ENCODE measurements at places on chromosomes 16 and 17. TPM values are rescaled to one million over a fixed set of nuclear protein-coding genes. Genes with fewer than 3 reads are reported as not detected.

- no peak for DNase-seq
Observed at GRCh38 chr17:18079543-18079942, 8.2 kb upstream of the DRG2 start.

DNA sequence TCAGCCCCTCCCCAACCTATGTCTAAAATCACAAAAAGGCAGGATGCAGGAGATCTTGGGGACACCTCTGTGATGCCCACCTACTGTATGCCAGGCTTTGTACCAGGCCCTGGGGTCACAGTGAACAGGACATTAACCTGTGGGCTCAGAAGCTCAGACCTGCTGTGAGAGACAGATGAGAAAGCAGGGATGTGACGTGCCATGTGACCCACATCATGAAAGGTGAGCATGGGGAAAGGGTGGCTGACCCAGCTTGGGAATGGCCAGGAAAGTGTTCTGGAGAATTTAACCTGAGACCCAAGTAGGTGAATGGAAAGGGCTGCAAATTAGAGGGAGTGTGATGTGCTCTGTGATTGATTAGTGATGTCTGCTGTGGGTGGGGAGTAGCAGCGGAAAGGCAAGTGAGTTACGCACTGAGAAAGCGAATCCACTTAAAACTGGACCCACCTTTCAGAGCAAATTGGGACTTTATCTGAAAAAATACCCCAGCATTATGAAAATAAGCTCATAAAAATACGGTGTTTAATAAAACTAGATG lies 132.2 kb downstream of the IRF8 start:
- DNase-seq = peak; percentile 29

GRCh38 chr17:38815576-38816193 lies 9.4 kb downstream of the CWC25 start:
- DNase-seq = no peak

Gene MT1B
- total RNA-seq = not detected

- no peak for DNase-seq
Observed at GRCh38 chr16:19071811-19072777, 4.7 kb downstream of the COQ7 start.

Gene CLEC10A
- total RNA-seq = 3.0 TPM

- DNase-seq = no peak
Observed at GRCh38 chr17:67390006-67390645, 13.0 kb downstream of the PITPNC1 start.

- no peak for DNase-seq
Observed at GRCh38 chr16:1282324-1282973, 26.6 kb downstream of the TPSD1 start.

DNA sequence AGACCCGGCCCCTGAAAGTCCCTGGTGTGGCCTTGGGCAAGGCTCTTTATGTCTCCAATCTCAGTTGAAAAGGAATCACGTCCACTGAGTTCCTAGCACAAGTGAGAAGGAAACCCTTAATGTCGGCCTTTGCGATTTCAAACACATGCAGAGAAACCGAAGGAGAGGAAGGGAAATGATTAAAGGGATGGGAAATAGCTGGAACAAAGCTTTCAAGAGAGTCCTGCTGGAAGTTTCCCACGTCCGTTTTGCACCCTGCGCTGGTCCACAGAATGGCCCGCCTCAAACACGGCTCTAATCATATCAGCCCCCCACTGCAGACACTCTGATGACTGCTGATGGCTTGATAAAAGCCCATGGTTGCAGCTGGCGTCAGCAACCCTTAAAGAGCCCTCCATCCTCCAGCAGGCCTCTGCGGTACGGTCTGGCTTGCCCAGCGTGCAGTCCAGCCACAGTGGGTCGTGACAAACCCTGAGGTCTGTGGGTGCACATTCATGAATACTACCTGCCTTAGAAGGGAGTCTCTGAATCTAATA lies 765.5 kb upstream of the EEF2KMT start:
- no peak for DNase-seq

GRCh38 chr16:35639233-35640205 lies 2180.1 kb downstream of the TP53TG3F start:
- DNase-seq = no peak

DNA sequence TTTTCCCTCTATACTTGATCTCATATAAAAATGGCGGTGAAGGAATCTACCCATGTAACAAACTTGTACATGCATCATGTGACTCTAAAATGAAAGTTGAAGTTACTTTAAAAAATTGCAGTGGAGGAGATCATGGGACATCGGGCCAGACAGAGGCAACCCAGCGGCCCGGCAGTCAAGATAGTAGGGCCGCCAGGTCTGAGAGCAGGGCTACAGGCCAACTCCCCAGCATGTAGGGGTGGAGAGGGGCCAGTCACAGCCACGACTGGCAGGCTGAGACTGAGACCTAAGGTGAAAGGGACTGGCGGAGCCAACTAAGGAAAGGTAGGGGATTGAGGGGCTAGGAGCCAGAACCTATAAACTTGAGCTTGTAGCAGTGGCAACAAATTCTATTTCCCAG lies 150.9 kb downstream of the MAP2K6 start:
- no peak for DNase-seq

Gene KIF18B
- total RNA-seq = 0.13 TPM

- no peak for DNase-seq
Observed at GRCh38 chr17:6779411-6779810, 3.4 kb downstream of the FBXO39 start.

GRCh38 chr17:1766382-1767135 lies 4.7 kb downstream of the SERPINF1 start:
- DNase-seq = no peak

DNA sequence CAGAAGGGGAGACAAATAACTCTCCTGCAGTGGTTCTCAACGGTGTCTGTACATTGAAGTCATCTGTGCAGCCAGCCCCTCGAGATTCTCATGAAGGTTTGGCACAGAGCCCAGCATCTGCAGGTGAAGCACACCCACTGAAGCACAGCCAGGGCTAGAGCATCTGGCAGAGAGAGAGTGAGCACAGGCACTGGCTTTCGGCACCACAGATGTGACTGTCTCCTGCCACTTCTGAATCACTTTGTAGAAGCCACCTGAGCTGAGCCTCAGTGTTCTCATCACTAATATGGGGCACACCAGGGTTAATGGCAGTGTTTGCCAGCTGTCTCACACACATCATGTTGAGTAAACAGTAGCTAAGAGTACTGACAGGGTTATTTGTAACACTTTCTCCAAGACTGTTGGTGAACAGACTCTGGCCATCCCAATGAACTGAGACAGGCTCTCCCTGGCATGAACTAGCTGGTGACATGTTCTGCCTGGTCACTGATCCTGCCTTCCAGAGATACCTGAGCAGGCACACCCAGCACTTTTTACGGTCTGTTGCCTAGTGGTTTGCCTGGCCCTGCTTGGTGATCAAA lies 10.9 kb downstream of the HSPB9 start:
- no peak for DNase-seq

- DNase-seq = no peak
Observed at GRCh38 chr17:42740699-42741098, 4.1 kb downstream of the EZH1 start.

DNA sequence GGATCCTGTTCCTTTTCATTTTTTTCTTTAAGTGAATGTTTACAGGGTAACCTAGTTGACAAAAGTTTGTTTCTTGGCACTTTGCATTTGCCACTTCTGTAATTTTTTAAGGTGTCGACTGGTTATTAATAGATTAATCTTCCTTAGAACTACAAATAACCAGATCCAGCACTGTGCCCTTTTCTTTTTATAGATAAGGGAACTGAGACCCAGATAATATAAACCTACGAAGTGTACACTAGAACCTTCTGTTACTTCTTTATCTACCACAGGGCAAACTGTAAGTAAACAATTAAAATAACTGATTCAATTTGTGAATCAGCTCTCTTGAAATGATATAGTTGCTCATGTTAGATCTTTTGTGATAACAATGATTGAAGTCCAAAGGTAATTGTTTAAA lies 55.4 kb downstream of the NLK start:
- no peak for DNase-seq

DNA sequence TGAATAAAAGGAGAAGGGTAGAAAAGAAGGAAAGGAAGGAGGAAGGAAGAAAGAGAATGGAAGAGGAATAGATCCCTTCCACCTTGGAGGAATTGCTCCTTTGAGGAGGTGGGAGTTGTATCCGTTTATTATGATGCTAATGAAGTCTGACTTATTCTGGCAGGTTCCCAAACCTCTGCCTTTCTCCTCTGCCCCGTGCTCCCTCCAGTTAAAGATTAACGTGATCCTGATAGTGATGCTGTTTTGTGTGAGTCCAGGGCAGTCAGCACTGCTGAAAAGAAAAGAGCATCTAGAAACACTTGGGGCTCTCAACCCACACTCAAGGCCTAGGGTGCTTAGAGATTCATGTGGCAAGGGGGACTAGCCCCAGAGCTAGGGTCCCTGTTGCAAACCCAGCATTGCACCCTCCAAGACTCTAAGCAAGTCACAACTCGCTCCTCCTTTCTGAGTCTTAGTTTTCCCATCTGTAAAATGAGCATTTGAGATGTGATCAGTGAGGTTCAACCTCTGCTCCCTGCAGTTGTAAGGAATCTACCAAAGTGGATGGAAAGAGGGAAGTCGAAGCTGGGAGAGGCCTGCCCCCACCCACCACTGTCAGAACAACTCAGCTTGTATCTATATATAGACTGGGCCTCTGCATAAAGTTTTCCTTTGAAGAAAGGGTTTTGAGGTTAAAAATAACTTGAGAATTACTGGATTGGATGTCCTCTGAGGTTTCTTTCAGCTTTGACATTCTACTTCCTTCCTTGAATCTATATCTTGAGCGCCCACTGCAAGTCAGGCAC lies 46.9 kb upstream of the TMEM132E start:
- peak; percentile 20 for DNase-seq

GRCh38 chr17:6571452-6571781 lies 15.1 kb upstream of the PITPNM3 start:
- no peak for DNase-seq

All from cardiac septum (tissue), 1 donor.